ENCODE measurements at places on chromosomes 5 and 9.

DNA sequence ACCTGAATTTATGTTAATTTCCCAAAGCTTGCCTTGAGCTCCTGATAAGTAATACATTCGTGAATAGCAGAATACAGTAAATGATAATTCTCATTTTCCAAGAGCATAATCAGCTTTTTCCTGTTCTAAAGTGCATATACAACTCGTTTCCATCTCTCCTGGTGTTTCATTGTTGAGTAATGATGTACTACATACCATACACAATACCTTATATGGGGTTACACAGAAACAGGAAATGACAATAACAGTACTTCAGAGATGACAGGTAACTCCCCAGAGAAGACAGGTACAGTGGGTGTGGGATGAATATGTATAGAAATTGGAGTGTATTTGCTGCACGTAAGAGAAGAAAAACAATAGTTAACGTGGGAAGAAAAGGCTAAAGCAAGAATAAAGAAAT lies 287.1 kb downstream of the TENT4A start:
- no peak for DNase-seq

DNA sequence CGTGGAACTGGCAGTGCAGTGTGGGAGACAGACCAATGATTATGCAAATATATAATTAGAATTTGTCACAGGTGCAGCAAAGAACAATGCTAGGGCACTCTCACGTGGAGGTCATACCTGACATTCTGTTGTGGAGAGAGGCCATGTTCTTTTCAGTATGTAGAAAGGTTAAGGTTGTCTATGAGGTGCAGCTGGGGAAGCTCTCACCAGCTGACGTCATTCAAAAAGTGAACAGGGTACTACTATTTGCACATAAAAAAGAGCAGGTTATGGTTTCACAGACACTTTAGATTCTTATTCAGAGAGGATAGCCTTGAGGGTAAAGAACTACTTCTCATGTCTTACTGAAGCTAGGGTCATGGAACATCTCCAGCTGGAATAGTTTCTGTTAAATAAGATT lies 19.1 kb downstream of the SH3GL2 start:
- no peak for DNase-seq

- no peak for DNase-seq
Measured at GRCh38 chr5:161966564-161966963, 101.0 kb upstream of the GABRG2 start.

- peak; percentile 99 for DNase-seq
Measured at GRCh38 chr5:65809817-65810531, 88.0 kb downstream of the NLN start.

DNA sequence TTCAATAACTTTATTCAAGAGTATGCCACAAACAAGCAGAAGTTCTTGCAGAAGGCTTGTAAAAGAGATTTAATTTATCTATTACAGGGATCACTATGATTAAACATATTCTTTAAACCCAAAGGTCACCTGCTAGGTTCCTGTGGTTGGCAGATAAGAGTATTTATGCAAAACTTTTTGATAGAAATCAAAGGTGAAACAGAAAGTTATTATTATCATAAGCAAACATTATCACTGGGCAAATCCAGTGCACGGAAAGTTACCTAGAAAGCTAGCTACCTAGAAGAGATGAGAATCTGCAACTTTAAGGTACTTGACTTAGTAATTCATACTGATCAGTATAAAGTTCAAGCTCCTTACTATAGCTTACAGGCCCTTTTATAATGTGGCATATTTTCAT lies 3.2 kb downstream of the STARD4 start:
- no peak for DNase-seq

GRCh38 chr5:77400645-77401044 lies 91.5 kb downstream of the WDR41 start:
- no peak for DNase-seq

All from PC-9 (cell line).